ENCODE measurements at places on chromosomes 2 and 18.

DNA sequence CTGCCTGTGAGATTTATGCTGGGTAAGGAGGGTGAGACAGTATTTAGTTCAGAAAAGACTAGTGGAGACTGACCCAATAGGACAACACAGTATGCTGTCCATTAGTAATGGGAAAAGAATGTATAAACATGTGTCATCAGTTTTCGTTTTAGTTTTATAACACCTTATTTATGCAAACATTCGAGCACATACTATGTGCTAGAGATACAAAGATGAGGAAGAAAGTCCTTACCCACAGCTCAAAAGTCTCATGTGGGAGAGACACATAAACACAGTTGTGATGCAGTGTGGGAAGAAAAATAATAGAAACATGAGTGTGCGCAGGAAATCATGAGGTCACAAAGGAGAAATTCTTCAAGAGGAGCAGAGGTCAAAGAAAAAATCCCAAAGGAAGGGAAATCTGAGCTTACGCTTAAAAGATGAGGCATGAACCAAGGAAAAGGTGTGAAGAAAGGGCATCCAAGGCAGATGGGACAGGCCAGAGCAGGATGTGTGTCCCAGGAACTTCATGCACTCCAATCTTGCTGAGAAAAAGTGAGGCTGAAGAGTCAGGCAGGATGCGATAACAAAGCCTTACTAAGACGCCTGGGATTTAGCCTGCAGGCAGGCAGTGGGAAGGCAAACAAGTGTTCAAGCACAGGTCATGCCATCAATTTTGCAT, 8.1 kb downstream of the METTL21A start:
- DNase-seq, result no peak

- no peak for DNase-seq
These were observed 143.1 kb upstream of the L3MBTL4 start for GRCh38 chr18:6557770-6558248.

DNA sequence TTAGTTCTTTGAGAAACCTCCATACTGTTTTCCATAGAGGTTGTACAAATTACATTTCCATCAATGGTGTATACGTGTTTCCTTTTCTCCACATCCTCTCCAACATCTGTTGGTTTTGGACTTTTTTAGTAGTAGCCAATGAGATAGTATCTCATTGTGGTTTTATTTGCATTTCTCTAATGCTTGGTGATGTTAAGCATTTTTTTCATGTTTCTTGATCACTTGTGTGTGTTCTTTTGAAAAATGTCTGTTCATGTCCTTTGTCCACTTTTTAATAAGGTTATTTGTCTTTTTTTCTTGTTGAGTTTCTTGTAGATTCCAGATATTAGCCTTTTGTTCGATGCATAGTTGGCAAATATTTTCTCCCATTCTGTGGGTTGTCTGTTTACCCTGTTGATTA, 392.3 kb upstream of the ZEB2 start:
- no peak for DNase-seq

- no peak for DNase-seq
These were observed 51.9 kb upstream of the NAB1 start for GRCh38 chr2:190596993-190597392.

DNA sequence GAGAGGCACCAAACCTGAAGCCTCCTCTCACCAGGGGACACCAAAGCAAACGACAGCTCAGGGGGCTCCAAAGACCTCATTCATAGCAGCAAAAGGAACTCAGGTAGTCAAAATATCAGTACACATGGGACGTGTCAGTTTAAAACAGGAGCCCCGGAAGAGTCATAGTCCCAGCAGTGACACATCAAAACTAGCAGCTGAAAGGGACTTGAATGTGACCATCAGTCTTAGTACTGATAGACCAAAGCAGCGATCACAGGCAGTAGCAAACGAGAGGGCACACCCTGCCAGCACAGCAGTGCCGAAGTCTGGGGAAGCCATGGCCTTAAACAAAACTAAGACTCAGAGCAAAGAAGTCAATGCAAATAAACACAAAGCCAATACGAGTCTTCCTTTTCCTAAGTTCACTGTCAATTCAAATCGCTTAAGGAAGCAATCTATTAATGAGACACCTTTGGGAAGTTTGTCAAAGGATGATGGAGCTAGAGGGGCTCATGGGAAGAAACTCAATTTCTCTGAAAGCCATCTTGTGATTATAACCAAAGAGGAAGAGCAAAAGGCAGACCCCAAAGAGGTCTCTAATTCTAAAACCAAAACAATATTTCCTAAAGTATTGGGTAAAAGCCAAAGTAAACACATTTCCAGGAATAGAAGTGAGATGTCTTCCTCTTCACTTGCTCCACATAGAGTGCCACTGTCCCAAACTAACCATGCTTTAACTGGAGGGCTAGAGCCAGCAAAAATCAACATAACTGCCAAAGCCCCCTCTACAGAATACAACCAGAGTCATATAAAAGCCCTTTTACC, 1.2 kb downstream of the GALNT5 start:
- no peak for DNase-seq
